Urinary bladder (tissue), 4 donors: ENCODE measurements at places on chromosomes 7 and 10. TPM values are rescaled to one million over a fixed set of nuclear protein-coding genes. Genes with fewer than 3 reads are reported as not detected.

The HSPA12A gene
- 9.1 TPM for polyA plus RNA-seq

The STRIP2 gene
- 0.44 TPM for polyA plus RNA-seq

The CCSER2 gene
- 22.1 TPM for polyA plus RNA-seq

GRCh38 chr10:79361726-79362397 is 14.6 kb downstream of the PPIF start:
- DNase-seq: no peak

- DNase-seq: no peak
Observed at GRCh38 chr10:69180525-69181204, 631 bp downstream of the SUPV3L1 start.

DNA sequence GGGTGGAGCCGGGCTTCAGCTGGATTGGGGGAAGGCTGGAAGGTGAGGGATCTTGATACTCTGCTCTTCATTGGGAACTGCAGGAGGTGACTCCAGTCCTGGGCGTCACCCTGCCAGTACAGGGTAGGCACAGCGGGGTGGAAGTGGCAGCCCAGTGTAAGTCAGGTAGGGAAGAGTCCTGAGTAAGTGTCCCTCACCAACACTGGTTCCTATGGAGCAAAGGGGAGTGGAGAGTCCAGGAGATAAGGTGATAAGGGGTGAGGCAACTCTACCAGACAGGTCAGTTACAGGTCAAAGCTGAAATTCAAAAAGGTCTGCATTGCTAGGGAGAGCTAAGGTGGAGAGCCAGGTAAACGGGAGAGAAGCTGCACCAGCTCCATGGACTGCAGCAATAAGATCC is 145.6 kb upstream of the NFE2L3 start:
- no peak for DNase-seq

GRCh38 chr7:149868623-149869290 is 5.0 kb upstream of the ATP6V0E2 start:
- no peak for DNase-seq

DNA sequence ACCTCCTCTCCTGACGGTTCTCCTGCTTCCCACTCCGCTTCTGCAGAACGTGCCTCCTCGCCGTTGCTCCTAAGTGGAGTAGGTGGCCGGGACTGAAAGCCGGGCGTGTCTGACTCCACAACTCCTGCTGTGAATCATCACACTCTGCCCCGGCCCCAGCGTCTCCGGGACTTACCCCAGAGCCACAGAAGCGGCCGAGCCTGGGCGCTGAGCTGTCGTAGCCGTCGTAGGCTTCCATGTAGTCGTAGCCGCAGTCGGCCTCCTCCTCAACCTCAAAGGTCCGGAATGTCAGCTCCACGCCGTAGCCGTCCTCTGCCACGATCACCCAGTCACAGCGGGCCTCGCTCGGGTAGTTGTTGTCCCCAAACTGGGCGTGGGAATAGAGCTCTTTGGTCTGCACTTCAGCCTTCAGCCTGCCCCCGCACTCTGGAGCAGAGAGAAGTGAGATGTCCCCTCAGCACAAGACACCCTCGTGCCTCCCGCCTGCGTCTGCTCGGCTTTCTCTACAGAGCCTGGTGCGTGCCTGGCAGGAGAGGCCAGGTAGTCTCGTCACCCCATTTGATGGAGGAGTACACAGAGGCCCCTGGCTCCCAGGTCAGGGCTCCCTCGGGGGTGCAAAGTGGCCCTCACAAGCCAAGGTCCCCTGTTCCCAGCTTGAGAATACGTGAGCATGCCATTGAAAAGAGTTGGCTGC is 11.2 kb upstream of the OPALIN start:
- no peak for DNase-seq

- DNase-seq: no peak
Observed at GRCh38 chr7:75961218-75961617, 33.2 kb downstream of the TMEM120A start.

DNA sequence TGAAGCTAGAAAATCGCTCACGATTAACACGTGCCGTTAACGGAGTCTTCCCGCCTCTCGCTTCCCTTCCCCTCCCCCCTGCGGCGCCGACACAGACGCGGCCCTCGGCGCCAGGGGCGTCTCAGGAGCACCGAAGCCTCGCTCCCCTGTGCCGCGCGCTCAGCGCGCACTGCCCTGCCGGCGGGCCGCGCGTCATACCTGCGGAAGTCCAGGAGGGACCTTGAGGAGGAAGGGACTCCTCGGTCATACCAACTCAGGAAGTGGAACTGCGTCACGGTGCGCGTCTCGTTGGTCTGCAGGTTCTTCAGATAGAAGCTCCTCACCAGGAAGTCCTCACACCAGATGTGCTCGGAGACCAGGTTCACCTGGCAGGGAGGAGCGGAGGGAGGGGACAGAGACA is 239.6 kb downstream of the DNAJB6 start:
- DNase-seq: no peak

- DNase-seq: no peak
Observed at GRCh38 chr10:129534826-129535225, 67.8 kb downstream of the MGMT start.
